ENCODE measurements at places on chromosomes 7 and 10. TPM values are rescaled to one million over a fixed set of nuclear protein-coding genes. Genes with fewer than 3 reads are reported as not detected.

DNA sequence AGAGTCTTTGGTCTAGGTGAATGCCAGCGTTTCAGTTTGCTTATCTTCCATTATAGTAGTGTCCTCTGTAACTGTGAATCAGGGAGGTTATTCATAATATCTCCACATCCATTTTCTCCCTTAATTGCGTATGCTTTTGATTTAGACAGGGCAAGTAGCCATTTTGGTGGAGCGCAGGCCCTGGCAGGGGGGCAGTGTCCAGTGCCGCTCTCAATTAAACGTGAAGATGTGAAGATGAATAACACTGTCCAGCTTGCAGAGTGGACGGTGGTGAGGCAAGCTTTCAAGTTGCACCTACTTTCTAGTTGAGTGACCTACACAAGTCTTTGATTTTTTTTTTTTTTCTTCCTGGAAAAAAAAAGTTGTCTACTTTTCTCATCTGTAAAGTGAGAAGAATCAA lies 4.5 kb downstream of the TSPAN14 start:
- no peak for DNase-seq

- no peak for DNase-seq
Measured at GRCh38 chr7:134891696-134892678, 94.3 kb upstream of the AGBL3 start.

GRCh38 chr7:107304636-107305035 lies 135.8 kb downstream of the HBP1 start:
- DNase-seq = no peak

The DLX5 gene
- not detected for total RNA-seq

- DNase-seq = no peak
Measured at GRCh38 chr10:97042716-97043562, 142.8 kb downstream of the SLIT1 start.

GRCh38 chr10:88392222-88392621 lies 190.9 kb downstream of the RNLS start:
- DNase-seq = no peak

The SSC4D gene
- total RNA-seq = not detected

- DNase-seq = no peak
Measured at GRCh38 chr7:106016331-106016730, 53.3 kb downstream of the CDHR3 start.

- peak; percentile 80 for DNase-seq
Measured at GRCh38 chr10:102230264-102230860, 4.3 kb downstream of the ELOVL3 start.

The CACNA2D1 gene
- 72.7 TPM for total RNA-seq

The AKR1E2 gene
- 16.7 TPM for total RNA-seq

- DNase-seq = no peak
Measured at GRCh38 chr7:45656431-45656830, 82.3 kb downstream of the ADCY1 start.

The INMT gene
- total RNA-seq = 8.4 TPM

DNA sequence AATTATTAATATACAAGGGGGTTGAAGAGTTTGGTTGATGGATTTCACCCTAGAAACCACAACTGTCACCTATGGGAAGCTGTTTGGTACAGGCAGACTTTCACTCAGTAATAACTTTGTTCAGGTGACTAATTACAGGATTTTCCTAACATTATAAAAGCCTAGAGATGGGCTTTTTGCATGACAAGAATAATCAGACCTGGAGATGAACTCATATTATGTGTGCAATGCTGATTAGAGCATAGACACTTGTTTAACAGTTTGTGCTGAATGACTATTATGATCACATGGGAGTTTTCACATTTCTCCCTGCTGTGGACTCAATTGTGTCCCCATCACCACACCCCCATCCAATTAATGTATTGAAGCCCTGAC lies 90.2 kb upstream of the STEAP4 start:
- no peak for DNase-seq

- DNase-seq = no peak
Measured at GRCh38 chr7:22121702-22122474, 176.2 kb upstream of the CDCA7L start.

DNA sequence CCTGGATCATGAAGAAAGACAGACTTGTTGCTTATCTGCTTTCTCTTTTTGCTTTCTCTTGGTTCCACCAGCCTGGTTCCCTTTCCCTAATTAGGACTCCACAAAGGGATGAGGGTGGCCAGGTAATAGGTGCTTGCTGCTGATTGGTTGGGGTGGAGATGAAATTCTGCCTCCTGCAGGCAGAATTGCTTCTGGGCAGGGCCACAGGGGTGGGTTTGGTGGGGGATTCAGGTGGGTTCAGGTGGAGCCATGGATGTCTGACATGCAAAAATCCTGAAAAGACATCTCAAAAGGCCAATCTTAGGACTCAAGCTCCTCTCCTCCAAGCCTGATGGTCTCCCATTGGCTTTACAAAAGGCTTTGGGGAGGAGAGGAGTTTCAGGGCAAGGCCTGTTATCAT lies 25.4 kb upstream of the ACHE start:
- no peak for DNase-seq

DNA sequence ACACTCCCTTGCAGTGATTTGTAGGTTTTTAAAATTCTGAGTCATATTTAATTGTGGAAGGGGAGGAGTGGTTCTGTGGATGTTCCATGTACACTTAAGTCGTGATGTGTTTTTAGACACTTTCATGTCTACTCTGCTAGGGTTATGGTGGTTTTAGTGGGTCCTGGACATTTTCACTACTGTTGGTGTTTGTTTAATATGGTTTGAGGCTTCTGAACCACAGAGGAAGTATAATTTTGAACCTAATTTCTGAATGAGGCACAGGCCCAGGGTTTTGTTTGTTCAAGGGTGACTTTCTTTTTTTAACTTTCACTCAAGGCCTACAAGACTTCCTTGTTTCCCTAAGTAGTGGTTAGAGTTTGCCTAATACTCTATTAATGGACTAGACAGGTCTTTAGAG lies 13.3 kb downstream of the SLC26A5 start:
- DNase-seq = no peak

The RASA4B gene
- 13.0 TPM for total RNA-seq

- DNase-seq = no peak
Measured at GRCh38 chr7:14195871-14196270, 206.4 kb upstream of the ETV1 start.

- no peak for DNase-seq
Measured at GRCh38 chr10:131746241-131746711, 154.5 kb upstream of the PPP2R2D start.

The TMEM130 gene
- total RNA-seq = 1.8 TPM

GRCh38 chr7:83410989-83411591 lies 237.8 kb downstream of the SEMA3E start:
- DNase-seq = peak; percentile 26

DNA sequence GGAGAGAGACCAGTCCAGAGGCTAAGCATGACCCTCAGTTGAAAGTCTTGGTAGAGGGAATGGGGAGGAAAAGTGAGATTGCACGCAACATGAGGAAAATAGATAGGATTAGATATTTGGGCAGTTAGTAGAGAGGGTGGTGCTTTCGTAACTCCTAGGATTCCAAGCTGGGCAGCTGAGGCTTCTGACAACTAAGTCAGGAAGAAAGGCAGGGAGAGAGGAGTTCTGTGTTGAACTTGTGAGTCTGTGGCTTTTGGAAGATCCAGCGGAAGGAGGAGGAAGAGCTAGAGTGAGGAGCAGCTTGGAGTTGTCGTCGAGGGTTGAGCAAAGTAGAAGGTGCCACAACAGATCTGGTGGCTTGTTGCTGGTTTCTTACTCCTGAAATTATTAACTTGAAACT lies 21.8 kb downstream of the CUL1 start:
- DNase-seq = no peak

DNA sequence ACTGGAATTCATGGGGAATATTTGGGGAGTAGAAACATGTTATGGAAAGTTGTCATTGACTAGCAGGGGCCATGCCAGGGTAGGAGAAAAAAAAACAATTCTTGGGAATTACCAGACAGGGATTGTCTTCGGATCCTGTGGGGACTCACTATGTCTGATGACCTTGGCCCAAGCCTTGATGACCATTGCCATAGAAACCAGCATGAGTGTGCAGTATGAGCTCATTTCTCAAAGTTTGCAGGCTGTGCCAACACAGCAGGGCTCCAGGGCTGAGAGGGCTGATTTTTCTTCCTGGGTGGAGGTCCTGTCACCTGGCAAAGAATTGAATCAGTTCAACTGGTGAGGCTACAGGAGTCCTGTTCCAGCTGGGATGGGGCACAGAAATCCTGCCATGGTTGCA lies 198.3 kb downstream of the ADRA2A start:
- no peak for DNase-seq

The GTF2IRD1 gene
- total RNA-seq = 9.3 TPM

- DNase-seq = no peak
Measured at GRCh38 chr10:43904301-43904700, 255.6 kb upstream of the ZNF32 start.

DNA sequence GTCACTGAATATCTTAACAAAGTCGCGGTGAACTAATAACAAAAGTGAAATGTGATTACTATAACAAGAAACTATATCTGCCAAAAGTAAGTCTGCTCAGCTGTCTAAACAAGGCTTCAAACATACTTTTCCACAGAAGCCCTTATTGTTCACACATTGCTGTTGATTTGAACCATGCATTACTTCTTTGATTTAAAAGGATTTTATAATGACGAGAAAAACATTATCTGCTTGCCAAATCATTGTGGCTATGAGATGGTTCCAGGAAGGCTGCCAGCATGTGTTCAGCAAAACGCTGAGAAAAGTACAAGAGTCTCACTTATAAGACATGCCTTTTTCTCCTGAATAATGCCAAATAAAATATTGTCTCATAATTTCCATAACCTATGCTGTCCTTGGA lies 24.4 kb downstream of the RNF133 start:
- DNase-seq = peak; percentile 55

The LIPA gene
- 13.4 TPM for total RNA-seq

The LDB1 gene
- total RNA-seq = 28.1 TPM

GRCh38 chr7:93194386-93194785 lies 31.9 kb downstream of the HEPACAM2 start:
- no peak for DNase-seq

The GSAP gene
- total RNA-seq = 18.7 TPM

GRCh38 chr10:70510904-70511303 lies 32.3 kb downstream of the PALD1 start:
- peak; percentile 55 for DNase-seq

DNA sequence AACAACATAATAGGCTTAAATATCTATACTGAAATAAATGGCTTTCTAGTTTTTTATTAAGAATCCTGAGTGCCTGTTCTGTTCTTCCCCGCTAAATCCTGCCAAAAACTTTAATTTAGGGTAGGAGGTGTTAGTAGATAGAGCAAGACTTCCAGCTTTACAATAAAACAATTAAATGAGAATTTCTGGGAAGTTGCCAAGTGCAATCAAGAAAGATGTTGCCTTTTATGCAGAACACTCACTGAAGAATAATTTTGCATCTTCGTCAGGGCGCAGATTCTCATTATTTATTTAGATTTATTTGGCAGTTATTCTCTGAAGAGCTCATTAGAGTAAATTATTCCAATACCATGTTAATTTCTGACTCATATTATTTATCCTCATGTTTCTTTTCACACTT lies 103.2 kb upstream of the GPR141 start:
- no peak for DNase-seq

DNA sequence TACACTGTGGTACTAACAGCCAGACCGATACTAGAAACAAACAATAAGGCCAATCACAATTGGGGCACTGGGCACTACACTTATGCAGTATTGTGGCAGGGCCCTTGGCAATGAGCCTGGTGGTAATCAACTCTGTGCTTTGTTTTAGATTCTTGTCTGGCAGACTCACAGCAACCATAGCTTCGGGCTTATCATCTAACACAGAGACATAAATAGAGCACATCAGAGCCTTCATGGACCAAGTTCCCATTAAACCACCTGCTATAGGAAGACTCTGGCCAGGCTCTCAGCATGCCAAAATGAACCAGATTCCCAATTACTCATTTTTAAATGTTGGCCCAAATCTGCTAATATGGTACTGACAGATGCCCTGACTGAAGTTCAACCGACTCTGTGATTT lies 218.6 kb downstream of the DGKI start:
- DNase-seq = no peak

- DNase-seq = no peak
Measured at GRCh38 chr7:81330108-81330507, 411.3 kb upstream of the SEMA3C start.

DNA sequence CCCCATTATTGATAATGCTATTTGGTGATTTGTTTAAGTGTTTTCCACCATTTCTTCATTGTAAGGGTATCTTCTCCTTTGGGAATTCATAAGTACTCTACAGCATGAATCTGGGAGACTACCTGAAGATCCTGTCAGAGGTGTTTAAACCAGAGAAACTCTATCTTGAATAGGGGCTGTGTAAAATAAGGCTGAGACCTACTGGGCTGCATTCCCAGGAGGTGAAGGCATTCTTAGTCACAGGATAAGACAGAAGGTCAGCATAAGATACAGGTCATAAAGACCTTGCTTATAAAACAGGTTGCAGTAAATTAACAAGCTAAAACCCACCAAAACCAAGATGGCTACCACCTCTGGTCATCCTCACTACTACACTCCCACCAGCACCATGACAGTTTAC lies 13.4 kb upstream of the OR2A5 start:
- no peak for DNase-seq

GRCh38 chr7:43757073-43757720 lies 1.3 kb upstream of the BLVRA start:
- no peak for DNase-seq

The CHST12 gene
- 4.3 TPM for total RNA-seq

DNA sequence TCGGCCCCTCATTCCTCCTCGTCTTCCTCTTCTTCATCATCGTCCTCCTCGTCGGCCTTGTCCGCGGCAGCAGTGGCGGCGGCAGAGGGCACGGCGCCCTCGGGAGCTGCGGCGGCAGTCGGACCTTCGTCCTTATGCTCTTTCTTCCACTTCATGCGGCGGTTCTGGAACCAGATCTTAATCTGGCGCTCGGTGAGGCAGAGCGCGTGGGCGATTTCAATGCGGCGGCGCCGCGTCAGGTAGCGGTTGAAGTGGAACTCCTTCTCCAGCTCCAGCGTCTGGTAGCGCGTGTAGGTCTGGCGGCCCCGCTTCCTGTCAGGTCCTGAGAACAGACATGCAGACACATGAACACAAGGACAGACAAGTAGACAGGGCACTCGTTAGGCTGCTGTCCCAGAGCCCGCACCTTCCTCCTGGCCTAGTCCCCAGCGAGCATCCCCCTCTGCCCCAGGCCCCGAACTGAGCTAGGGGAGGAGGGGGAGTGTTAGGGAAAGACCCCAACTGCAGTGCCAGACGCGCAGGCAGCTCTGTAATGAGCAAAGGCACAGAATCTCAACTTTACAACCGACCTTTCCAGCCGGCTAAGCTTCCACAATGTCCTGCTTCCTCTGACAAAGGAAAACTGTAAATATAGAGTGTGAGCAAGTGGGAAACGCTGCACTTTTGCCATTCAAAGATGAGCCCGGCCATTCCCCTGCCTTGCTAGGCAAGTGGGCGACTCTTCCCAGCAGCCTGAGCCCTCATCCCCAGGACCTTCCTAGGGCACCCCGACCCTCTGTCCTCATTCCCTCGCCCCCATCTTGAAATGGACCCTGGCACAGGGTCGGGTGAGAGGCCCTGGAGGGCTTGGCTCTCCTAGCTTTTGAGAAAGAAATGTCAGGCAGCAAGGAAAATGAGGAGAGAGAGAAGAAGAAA lies 1.3 kb downstream of the HOXA7 start:
- no peak for DNase-seq

GRCh38 chr7:92794831-92795230 lies 41.5 kb downstream of the CDK6 start:
- peak; percentile 34 for DNase-seq

- peak; percentile 18 for DNase-seq
Measured at GRCh38 chr7:142581341-142581740, 167.9 kb upstream of the PRSS1 start.

The OLAH gene
- not detected for total RNA-seq

Data from stomach (tissue), 19 donors.